Cortex of kidney (tissue), 1 donor: ENCODE measurements at places on chromosomes 2 and 18.

DNA sequence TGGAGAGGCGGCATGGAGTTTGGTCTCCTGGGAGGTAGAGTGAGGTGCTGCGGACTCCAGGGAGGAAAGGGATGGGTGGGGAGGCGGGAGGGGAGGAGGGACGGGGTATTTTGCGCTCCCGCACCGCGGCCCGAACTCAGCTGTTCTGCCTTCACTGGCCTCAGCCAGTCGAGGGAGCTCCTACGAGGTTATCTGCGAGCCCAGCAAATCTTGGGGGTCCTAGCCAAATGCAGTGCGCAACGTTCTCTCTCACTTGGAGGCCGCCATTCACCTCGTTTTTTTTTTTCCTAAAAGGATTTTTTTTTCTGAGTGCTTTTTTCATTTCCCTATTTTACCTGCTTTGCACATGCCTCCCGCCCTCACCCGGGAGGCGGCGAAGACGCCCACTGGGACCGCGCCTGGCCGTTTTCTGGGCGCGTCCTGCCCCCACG is 877 bp upstream of the BCL2L11 start:
- DNase-seq: no peak

- DNase-seq: no peak
Observed at GRCh38 chr2:151849413-151850010, 21.3 kb upstream of the ARL5A start.

DNA sequence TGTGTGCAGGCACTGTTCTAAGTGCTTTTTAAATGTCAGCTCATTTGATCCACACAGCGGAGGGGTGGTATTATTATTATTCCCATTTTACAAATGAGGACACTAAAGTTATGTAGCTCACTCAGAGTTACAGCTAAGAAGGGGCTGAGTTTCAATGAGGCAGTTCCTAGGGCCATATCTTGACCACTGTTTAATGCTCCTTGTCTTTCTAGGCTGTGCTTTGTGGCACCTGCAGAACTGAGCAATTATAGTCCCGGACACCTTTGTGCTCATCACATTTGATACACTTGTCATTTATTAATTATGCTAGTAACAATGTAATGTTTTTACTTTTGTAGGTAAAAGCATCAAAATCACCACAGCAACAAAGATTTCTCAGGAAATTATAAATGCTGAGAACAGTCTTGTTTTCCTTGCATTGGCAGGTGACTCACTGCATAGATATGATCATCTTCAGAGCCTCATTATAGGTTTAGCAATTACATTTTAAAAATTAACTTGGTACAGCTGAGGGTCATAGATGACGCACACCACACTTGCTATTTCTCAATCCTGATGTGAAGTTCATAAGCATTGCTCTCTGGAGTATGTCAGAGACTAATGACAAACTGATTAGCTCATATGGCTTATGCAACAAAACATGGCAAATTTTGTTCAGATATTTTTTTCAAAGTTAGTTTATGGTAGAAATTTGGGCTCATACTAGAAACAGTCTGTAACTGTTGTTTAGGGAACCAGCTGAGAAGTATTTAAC is 366.8 kb downstream of the TGIF1 start:
- DNase-seq: no peak

GRCh38 chr2:160742667-160743066 is 249.1 kb upstream of the RBMS1 start:
- no peak for DNase-seq

DNA sequence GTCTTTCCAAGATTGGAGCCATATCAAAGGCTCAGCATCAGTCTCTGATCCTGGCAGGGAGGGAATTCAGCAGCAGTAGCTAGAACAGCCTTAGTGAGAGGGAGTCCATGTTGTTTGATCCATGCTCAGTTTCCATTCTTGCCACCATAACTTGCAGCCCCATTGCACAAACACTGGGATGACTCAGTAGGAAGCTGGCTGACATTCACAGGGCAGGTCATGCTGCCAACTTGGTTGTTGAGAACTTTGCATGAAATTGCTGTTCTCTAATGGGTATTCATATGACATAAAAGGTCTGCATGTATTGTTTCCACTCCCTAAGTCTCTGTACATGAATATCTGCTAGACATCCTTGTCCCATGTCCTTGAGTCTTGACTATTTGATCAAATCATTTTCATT is 29.9 kb upstream of the STAT4 start:
- DNase-seq: no peak

- DNase-seq: no peak
Observed at GRCh38 chr2:14909795-14910194, 277.3 kb downstream of the LRATD1 start.

- no peak for DNase-seq
Observed at GRCh38 chr2:176471949-176472348, 202.7 kb downstream of the MTX2 start.

DNA sequence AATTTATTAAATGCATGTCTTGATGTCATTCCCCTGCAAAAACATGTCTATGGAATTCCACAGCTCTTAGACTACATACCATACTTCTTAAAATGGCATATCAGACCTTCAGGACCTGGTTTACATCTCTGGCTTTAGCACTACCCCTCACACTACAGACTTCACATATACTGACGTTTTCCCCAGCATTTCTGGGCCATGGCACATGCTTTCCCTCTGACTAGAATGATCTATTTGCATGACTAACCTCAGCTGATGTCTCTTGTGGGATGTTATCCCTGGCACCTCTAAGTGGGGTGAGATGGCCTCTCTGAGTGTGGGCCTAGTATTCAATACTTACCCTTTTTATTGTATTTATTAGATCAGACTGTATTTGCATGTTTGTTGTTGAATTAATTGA is 381.6 kb downstream of the ERBB4 start:
- no peak for DNase-seq

GRCh38 chr2:61658841-61659780 is 121.0 kb upstream of the XPO1 start:
- no peak for DNase-seq

DNA sequence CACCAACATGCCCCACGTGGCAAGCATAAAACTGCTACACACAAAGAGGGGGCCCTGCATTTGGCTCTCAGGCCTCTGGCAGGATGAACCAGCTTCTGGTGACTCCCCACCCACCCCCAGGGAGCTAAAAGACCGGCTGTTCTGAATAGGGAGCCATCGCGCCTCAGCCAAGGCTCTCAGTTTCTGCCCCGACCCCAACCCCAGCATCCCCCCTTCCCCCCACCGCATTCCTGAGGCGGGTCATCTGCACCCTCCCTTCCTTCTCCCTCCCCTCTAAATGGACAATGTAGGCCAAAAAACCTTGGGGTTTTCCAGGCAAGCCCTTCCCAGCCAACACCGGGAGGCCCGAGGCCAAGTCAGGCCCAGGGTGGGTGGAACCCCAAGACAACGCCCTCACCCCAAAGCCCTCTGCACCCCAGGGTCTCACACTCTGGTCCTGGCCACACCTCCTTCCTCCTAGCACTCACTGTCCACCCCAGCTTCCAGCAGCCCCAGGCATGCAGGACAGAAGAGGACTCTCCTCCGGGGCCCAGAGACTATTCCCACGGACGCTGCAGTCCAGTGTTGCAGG is 5.7 kb downstream of the CYP26B1 start:
- DNase-seq: no peak

- DNase-seq: no peak
Observed at GRCh38 chr2:43507137-43507536, 88.7 kb downstream of the THADA start.

DNA sequence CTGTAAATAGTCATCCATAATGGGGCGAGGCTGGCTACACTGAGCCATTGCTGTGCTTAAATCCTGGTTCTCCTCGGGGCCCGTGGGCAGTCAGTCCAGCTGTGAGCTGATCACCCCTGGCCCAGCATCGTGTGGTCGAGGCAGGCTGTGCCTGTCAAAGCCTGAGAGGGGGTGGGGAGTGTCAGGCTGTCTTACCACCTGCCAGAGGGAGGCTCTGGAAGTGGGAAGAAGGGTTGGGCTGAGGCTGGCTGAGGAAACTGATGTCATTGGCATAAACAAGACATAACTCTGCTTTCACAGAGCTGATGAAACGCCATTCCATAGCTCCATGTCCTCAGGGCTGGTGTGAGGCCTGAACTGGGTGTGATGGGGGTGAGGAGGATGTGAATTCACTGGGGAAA is 49.7 kb downstream of the KLHL29 start:
- no peak for DNase-seq

DNA sequence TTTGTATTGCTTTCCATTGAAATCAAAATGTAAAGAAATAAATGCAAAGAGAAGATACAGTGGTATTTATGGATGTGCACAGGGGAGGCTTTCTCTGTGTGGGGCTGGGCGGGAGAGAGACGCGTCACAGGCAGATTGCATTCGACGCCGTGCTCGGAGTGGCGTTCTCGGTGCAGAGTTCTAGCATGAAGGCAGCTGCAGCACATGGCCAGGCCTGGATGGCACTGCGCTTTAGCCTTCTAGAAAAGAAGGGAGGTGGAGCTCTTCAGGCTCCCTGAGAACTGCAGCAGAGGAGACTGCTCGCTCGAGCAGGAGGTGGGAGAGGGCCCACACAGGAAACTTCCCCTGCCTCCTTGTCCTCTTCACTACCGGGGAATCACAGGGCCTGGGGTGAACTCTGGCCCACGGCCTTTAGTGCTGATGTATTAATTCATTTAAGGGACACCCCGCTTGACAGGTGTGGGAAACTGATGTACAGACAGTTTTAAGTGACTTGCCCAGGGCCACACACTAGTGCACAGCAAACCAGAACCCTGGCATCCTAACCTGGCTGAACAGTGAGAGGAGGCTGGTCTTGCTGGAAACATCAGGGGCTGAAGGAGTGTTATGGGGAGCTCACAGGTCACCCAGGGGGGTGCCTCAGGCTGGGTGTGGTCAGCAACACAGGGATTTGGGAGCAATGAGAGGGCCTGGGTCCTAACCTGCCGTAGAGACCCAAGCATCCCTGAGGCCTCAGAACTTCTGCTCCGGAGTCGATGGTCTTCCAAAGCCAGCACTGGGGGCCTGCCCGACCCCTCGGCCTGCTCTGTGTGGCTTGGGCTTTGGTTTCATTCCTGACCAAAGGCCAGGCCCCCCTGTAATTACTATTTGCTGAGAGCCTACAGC is 199.9 kb downstream of the HDAC4 start:
- no peak for DNase-seq

GRCh38 chr2:60413814-60414168 is 139.7 kb downstream of the BCL11A start:
- no peak for DNase-seq

DNA sequence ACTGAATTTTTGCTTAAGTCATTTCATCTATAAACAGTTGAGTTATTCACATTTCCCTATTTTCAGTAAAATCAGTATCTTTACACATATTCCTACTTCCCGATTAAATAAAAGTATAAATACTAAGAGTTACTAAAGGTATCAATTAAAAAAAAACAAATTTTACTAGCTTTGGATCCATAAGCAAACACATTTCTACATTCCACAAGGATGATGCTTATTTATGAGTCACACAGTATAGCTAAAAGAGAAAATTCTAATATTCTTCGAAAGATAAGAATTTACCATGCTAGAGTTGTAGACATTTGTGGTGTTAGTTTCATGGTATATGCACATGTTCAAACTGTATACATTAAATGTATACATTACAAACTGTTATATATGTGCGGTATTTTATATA is 23.7 kb downstream of the PGAP1 start:
- DNase-seq: no peak

GRCh38 chr2:62972601-62973000 is 78.0 kb upstream of the OTX1 start:
- no peak for DNase-seq

DNA sequence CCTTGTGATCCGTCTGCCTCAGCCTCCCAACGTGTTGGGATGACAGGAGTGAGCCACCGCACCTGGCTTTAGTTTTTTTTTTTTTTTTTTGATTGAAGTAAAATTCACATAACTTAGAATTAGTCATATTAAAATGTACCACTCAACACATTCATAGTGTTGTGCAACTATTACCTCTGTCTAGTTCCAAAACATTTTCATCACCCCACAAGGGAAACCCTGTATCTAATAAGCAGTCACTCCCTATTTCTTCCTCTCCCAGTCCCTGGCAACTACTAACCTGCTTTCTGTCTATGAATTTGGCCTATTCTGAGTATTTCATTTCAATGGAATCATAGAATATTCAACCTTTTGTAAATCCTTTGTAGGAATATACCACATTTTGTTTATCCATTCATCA is 123.9 kb upstream of the FAM117B start:
- no peak for DNase-seq

GRCh38 chr18:76350134-76351025 is 144.7 kb downstream of the ZNF516 start:
- no peak for DNase-seq

- no peak for DNase-seq
Observed at GRCh38 chr2:197604117-197604860, 71.1 kb downstream of the RFTN2 start.
